ENCODE measurements at places on chromosomes 2 and 18. TPM values are rescaled to one million over a fixed set of nuclear protein-coding genes. Genes with fewer than 3 reads are reported as not detected.

TXNDC2 gene
- 0.10 TPM for total RNA-seq

CYP27A1 gene
- total RNA-seq: 16.5 TPM

IL1R2 gene
- not detected for total RNA-seq

FSIP2 gene
- total RNA-seq: under 0.01 TPM

MOGAT1 gene
- total RNA-seq: not detected

SOCS6 gene
- total RNA-seq: 24.1 TPM

ZDBF2 gene
- 23.4 TPM for total RNA-seq

POTEF gene
- total RNA-seq: not detected

ANKRD30BL gene
- total RNA-seq: not detected

DNA sequence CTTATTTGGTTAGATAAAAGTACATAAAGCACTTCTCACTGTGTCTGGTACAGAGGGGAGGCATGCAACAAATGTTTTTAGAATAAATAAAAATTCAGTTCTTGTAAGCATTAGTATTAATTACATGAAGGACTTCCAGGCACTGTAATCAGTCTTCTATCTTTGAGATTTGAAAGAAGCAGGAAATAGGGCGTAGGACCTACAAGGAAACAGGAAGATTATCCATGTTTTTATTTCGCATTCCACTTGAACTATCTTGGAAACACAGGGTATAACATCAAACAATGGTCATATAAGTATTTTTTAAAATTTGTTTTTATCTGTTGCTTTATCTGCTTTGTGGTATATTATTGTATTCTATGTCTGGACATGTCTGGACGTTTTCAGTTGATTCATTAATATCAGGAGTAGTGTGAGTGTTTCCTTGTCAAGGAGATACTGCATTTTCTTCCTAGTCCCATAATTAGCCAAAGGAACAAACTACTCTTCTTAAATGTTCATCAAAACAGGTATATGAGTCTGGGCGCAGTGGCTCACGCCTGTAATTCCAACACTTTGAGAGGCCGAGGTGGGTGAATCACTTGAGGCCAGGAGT is 32.5 kb downstream of the BMPR2 start:
- DNase-seq: no peak

GRCh38 chr2:16071039-16071864 is 130.9 kb downstream of the MYCN start:
- no peak for DNase-seq

GRCh38 chr18:11669271-11669947 is 19.7 kb upstream of the GNAL start:
- DNase-seq: no peak

DNA sequence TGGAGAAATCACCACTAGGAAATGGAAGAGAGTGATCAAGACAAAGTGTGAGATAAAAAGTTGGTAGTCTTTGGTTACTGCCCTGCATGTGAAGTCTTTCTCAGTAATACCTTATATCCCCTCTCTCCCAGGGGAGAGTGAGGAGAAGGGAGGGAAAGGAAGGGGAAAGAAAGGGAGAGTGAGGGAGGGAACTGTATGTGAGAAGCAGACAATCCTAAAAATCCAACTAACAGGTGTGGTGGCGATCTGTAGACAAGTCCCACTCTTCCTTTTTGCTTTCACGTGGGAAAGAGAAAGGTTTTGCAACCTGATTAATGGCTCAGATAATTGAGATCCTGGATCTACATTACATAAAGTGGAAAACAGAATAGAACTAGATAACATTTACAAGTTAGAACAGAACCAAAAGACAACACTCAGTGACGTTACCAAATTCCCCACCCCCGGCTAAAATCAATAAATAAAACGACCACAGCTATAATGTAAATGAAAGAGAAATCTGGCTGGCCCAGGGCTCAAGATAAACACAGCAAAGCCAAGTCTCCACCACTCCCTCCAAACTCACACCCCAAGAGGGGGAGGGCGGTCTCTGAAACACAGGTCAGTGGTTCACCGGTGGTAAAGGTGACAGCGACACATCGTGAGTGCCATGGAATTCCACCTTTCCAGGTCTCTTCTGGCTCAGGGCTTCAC is 10.0 kb upstream of the APCDD1 start:
- no peak for DNase-seq

- DNase-seq: no peak
These were observed 39.1 kb upstream of the SPATS2L start for GRCh38 chr2:200267350-200267749.

DNA sequence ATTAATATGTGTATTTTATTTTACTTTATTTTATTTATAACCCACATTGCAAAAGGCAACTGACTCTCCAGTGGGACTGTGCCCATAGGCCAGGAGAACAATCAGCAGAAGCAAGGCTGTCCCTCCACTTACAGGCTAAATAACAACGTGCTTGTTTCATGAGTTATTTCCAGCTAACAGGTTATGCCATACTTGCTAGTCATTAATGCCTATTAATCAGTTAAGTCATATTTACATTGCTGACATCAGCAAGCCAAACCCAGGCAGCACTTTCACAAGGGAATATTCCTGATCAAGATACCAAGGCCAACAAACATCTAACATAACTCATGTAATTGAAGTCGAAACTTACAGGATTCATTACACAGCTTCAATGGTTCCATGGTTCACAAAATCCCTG is 92.1 kb downstream of the EN1 start:
- DNase-seq: no peak

DNA sequence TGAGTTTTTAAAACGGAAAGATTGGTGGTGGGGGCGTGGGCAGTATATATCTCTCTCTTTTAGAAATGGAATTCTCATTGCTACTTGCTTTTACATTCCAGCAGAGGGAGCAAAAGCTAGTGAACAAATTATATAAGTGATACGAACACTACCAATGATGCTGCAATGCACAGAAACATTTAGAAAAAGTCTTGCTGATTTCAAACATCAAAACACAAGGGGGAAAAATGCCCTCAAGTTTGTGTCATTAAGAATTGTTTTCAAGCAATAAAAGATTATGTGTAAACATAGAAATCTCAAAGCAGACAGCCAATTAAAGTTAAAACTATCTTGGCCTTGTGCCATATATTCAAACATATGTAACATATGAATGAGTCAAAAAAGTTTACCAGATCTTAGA is 296.3 kb upstream of the KCNJ3 start:
- peak; percentile 15 for DNase-seq

DNA sequence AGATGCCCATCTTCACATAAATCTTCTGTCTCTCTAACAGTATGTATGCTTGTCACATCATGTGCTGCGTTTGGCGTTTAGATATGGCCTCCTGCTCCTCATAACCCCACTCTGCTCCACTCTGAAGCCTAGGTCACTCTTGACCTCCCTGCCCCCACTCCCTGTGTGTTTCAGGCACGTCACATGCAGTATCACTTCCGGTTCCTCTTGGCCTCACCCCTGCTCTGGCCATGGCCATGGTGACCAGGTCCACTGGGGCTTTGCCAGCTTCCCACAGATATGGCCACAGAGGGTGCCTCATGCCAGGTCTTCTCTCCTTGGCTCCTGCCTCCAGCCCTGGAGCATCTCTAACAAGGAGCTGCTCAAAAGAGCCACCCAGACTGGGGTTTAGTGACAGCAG is 160.0 kb downstream of the RNF152 start:
- DNase-seq: no peak

- no peak for DNase-seq
These were observed 114.1 kb downstream of the GFPT1 start for GRCh38 chr2:69272803-69273471.

- DNase-seq: no peak
These were observed 502.6 kb upstream of the RAB12 start for GRCh38 chr18:8106603-8107002.

DNA sequence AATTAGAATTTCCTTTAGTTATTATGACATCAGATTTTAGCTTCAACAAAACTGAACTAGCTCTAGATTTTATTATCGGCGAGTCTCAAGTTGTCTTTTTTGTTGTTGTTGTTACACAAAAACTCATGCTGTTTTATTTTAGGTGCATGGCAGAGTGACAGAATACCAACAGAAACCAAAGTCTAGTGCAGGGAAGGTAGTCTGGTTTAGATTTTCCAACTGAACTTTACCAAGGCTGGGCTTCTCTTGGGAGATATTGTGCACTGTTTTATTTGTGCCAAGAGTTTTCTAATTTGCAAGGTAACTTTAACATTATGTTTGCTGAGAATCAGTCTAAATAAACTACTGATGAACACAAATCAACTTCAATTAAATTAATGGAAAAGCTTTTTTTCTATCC is 43.6 kb upstream of the RASGRP3 start:
- no peak for DNase-seq

DNA sequence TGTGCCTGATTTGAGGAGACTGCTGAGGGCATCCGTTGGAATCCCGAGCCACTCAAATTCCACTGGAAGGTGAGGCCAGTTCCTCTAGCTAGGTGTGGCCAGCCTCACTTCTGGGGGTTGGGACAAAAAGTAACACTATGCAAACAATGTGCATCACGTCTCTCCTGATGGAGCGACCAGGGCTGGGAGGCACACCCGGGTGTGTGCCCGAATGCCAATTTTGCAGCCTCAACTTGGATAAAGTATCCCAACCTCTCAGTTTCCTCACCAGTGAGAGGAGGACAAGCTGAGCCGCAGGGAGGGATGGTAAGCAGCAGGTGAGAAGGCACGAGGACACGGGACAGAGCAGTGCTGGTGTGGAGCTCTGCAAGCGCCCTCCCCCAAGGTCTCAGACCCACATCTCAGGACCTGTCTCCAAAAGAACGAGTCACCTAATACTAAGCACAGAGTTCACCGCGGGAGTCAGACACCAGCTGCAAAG is 218.3 kb downstream of the HAUS1 start:
- DNase-seq: no peak

GRCh38 chr18:44374966-44375365 is 305.7 kb upstream of the SETBP1 start:
- peak; percentile 13 for DNase-seq

- DNase-seq: no peak
These were observed 30.6 kb downstream of the ARMC9 start for GRCh38 chr2:231228974-231229529.

- no peak for DNase-seq
These were observed 35.4 kb downstream of the SLC8A1 start for GRCh38 chr2:40416486-40416885.

DNA sequence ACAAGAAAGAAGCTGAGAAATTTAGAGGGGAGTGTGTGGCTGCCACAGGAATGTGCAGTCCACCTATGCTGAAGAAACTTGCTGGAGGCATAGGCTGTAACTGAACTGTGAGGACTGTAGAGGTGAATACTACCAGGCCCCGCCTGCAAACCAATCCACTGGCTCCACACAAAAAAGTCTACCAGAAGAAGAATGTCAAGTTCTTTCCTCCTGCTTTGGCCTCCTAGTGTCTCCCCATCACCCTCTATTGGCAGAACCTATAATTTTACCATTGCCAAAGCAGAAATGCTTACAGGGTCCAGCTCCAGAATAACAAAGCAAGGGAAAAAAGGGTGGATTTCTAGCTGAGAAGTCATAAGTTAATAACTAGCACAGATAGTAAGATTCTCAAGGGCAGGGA is 5.9 kb upstream of the ATP5MC3 start:
- DNase-seq: no peak

DNA sequence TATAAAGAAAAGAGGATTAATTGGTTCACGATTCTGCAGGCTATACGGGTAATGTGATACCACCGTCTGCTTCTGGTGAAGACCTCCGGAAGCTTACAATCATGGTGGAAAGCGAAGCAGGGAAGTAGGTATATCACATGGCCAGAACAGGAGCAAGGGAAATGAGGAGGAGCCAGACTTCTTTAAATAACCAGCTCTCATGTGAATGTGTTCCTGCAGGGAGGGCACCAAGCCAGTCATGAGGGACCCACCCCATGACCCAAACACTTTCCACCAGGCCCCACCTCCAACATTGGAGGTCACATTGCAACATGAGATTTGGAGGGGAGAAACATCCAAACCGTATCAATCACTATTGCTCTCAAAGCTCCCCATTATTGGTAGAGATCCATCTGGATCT is 61.8 kb downstream of the EFEMP1 start:
- no peak for DNase-seq

GRCh38 chr2:210199186-210199765 is 26.0 kb downstream of the ACADL start:
- DNase-seq: peak; percentile 49

- peak; percentile 50 for DNase-seq
These were observed 168.1 kb upstream of the NCK2 start for GRCh38 chr2:105576440-105577241.

DNA sequence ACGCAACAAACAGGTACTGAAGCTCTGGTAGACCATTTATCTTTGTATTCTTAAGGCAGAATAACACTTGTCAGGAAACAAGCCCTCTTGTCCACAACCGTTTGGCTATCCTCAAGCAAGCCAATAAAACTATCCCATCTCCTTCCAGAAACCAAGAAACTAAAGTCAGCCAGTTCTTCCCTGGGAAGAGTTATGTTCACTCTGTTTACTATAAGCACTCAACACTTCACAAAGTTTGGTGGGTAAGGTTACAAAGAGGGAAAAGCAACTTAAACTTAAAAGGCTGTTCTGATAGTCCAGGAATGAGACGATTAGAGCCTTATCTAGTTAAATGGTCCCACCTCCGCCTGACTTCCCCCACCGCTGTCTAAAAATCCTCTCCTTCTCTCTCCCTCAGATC is 25.6 kb downstream of the LRP2 start:
- DNase-seq: no peak

GRCh38 chr2:74975016-74975415 is 16.6 kb downstream of the POLE4 start:
- DNase-seq: peak; percentile 18

GRCh38 chr2:23492921-23493320 is 107.9 kb downstream of the KLHL29 start:
- DNase-seq: no peak

DNA sequence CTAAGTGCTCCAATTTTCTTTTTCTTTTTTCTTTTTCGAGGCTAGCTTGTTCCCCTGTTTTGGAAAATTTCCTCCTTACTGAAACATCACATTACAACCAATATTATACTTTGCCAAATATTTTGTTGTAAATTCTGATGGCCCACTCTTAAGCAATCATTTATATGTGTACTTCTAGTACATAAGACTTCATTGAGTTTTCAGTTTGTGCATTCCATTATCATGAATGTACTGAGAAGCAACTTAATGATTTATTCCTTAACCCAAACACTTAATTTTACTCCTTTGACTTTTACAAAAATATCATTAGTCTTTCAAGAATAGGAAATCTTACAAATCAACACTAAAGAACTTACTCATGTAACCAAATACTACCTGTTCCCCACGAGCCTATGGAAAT is 242.4 kb downstream of the ARHGAP15 start:
- no peak for DNase-seq

All from myocyte (in vitro differentiated cells).